ENCODE measurements at places on chromosomes 2 and 18. TPM values are rescaled to one million over a fixed set of nuclear protein-coding genes. Genes with fewer than 3 reads are reported as not detected.
A peak's percentile ranks its signal among the peaks of the same experiment; 100 is the strongest.

GRCh38 chr2:64943387-64944150, 45.6 kb upstream of the SLC1A4 start:
- peak; percentile 44 for DNase-seq

- no peak for DNase-seq
These were observed 644.3 kb downstream of the IRS1 start for GRCh38 chr2:226155093-226155875.

DNA sequence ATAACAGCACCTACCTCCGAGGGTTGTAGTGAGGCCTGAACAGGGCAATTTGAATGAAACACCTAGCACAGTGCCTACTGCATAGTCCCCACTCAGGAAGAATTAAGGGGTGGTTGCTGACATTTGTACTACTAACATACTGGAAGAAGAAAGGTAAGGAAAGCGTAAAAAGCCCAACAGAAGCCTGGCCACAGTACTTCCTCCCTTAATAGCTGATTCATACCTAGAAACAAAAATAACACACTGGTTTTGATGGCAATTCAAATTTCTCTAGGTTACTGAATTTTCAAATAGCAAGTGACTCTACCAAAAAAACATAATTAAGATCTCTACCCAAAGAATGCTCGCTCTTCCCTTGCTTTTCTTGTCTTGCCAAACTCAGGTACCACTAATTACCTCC, 16.2 kb downstream of the SUCLG1 start:
- no peak for DNase-seq

DNA sequence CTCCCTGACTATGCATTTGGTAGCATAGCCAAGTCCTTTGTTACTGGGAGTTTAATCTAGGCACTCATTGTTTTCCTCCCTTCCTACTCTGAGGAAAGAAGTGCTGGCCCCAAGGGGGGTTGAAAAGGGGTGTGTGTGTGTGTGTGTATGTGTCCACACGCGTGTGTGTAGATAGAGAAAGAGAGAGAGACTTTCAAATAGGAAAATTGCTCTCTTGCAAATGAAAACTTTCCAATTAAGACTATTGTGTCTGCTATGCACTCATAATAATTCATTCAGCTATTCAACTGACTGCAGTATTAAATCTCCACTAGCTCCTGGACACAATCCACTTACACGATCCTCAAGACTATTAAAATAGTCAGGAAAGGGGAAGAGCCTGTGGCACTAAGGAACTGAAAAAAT, 92.9 kb upstream of the CSRNP3 start:
- DNase-seq = no peak

The CTAGE1 gene
- total RNA-seq = not detected

DNA sequence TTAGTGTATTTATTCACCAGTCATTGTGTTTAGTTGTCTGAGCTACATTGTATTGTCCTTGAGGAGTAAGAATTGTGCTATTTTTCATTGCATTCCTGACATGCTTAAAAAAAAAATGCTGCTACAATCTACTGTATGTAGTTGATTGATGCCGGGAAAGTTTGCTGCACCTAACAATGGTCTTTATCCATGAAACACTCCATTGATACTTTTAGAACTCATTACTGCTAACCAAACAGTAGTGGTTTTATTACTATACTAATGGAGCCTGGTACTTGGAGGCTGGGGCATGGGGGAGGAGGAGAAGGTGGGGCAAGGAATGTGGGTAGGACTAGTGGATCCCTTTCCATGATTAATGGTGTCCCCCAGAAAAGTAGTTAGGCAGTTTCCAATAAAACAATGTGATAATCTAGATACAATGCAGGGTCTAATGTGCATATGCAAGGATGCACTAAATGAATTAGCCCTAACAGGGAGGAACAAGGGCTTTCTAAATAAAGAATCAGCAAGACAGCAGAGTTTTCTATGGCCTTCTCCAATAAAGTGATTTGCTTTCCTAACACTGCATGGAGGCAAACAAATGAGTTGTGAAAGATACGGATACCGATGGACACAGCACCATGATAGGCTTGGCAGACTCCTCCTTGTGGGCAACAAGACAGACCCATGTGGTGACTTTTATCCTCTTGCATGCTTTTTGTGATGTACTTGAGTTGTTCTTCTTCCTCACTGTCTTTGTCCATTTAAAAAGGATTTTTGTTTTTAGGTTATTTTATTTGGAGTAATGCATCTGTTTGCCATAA, 78.5 kb downstream of the FMNL2 start:
- no peak for DNase-seq
